T-helper 2 cell (primary cell): ENCODE measurements at places on chromosomes 5 and 9.

- no peak for DNase-seq
Observed at GRCh38 chr5:137995077-137995748, 37.7 kb downstream of the FAM13B start.

GRCh38 chr5:123174916-123175481 is 86.0 kb downstream of the PRDM6 start:
- no peak for DNase-seq

GRCh38 chr5:39138892-39139291 is 64.7 kb upstream of the RICTOR start:
- DNase-seq = no peak

DNA sequence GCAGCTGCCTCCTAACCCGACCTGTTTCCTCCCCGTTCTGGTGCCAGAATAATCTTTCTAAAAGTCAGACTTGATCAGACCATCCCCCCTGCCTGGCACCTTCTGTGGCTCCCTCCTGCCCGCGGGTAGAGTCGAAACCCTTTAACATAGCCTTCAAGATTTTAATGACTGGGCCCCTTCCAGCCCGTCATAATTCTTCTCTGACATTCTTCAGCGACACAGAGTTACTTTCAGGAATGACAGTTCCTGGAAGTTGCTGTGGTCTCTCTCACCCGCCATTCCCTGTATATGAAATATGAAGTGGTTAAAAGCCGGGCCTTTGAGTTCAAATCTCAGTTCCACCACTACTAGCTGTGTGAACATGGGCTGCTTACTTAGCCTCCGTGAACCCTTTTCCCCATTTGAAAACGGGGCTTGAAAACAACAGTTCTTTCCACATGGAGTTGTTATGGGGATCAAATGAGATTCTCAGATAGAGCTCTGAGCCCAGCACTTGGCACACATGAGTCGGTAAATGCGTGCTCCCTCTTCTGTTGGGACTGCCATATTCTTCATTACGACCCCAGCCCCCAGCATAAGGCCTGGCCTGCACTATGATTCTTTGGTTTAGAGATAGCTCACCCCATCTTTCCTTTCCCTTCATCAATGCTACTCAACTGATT is 737 bp downstream of the NANS start:
- DNase-seq = peak; percentile 63

DNA sequence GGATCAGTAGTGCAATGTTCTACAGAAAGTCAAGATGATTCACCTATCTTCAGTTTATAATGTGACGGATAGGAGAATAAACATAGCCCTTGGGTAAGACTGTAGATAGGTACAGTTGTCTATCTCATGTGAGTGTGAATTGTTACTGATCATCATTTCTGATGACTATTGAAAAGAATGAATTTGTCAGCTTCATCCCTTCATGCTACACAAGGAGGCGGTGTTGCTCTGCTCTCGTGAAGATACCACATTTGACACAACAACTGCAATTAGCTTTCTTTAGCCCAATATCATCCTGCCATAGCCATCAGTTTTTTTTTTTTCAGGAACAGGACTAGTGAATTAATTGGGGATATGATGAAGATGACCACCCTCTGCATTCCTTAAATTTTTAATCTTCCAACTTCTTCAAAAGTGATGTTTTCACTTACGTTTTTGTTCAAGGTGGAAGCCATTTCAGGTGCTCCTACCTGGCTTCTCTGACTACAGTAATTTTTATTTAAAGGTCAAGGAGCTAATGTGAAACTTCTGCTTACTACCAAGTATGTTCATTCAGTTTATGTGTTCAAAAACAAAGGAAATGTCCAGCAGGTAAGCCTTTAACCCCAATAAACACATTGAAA is 152.9 kb upstream of the MOCS2 start:
- DNase-seq = no peak

GRCh38 chr9:12095931-12096330 is 597.3 kb upstream of the TYRP1 start:
- no peak for DNase-seq

DNA sequence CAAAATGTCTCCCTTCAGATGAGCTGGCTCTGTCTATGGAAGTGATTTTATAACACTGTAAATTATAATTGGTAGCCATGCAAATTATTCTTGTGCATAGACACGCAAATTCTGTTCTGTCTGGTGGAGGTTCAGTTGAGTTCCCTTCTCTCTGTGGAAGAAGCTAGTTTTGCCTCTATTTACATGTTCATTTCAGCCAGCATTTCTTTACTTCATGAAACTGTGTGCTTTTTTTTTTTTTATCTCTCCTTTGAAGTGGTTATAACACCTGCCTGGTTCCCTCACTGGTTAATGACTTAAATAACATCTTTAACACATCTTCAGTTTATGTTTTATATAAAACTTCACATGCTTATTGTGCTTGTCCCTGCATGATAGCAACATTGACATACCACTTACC is 149.4 kb upstream of the FBXL7 start:
- DNase-seq = no peak

DNA sequence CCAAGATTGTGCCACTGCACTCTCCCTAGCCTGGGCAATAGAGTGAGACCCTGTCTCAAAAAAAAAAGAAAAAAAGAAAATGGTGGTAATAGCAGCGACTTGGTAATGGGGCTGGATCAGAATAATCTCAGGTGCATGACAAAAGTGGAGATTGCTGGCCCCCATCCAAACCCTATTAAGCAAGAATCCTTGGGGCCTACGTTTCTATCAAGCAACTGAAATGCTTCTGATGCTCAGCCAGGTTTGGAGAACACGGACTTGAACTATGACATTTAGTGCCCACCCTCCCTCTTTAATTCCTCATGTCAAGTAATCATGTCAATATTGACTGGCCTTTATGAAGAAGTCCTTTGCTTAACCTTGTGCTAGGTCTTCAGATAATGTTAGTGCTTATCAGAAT is 6.6 kb downstream of the C5orf52 start:
- no peak for DNase-seq

DNA sequence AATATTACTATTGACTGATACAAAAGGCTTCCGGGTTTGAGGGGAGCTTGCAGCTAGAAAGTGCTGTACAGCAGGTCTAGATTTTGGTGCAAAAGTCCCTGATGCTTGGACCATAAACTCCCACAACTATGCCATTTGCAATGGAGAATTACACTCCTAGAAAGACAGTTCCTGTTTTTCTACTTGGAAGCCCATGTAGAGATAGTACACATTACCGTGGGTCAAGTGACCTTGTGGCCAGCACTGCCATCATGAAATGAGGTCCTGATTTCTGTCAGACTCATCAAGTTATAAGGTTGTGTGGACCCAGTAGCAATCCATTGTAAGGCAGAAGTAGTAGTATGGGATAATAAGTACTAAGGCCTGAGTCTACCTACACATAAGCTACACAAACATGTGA is 42.8 kb upstream of the TNFSF8 start:
- no peak for DNase-seq

DNA sequence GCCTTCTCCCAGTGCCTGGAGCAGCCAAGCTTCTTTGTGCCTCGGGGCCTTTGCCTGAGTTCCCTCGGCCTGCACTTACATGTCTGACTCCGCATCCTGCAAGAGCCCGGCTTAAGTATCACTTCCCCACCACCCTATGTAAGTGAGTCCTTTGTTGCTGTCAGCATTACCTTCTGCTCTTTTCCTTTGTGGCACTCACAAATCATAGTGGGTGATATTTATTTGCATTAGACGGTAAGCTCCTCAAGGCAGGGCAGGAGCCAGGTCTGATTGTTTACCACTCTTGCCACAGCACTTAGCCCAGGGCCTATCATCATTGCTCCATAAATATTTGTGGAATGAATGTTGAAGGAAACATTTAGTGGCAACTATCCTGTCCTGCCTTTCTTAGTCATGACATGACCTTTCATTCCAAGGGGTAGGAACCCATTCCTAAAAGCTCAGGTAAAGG is 4.8 kb downstream of the GM2A start:
- no peak for DNase-seq

- DNase-seq = no peak
Observed at GRCh38 chr5:125506124-125506523, 759.7 kb upstream of the ZNF608 start.

GRCh38 chr5:176792655-176793342 is 17.6 kb upstream of the UNC5A start:
- DNase-seq = no peak

GRCh38 chr9:110351009-110351467 is 13.4 kb upstream of the TXNDC8 start:
- no peak for DNase-seq

GRCh38 chr5:149153193-149153750 is 12.0 kb downstream of the ABLIM3 start:
- no peak for DNase-seq

- DNase-seq = no peak
Observed at GRCh38 chr9:121261755-121262154, 6.2 kb upstream of the GSN start.

- DNase-seq = no peak
Observed at GRCh38 chr5:72368271-72368670, 48.1 kb downstream of the PTCD2 start.
